CD4-positive, alpha-beta T cell (primary cell): ENCODE measurements at places on chromosomes 7 and 10.

GRCh38 chr7:95501261-95501832, 15.6 kb downstream of the ASB4 start:
- no peak for DNase-seq

GRCh38 chr7:23965296-23965695, 255.3 kb downstream of the STK31 start:
- no peak for DNase-seq

DNA sequence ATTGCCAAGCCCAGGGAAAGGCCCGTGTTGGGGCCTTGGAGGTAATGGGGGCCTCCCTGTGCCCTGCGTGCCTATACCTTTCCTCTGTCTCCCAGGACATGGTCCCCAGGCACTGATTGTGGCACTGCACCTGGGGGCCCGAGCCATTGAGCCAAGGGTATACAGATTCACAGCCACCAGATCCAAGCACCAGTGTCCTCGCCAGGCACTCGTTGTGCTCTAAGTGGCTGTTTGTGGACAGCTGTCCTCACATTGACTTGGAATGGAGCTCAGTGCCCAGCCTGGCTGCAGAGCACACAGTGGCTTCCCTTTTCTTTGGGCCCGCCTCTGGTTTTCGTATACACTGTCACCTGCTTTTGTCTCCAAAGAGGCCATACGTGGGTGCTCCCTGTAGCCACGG, 72.0 kb upstream of the BTBD16 start:
- DNase-seq: no peak

- no peak for DNase-seq
These were observed 104.6 kb upstream of the LSM8 start for GRCh38 chr7:118079369-118079768.

DNA sequence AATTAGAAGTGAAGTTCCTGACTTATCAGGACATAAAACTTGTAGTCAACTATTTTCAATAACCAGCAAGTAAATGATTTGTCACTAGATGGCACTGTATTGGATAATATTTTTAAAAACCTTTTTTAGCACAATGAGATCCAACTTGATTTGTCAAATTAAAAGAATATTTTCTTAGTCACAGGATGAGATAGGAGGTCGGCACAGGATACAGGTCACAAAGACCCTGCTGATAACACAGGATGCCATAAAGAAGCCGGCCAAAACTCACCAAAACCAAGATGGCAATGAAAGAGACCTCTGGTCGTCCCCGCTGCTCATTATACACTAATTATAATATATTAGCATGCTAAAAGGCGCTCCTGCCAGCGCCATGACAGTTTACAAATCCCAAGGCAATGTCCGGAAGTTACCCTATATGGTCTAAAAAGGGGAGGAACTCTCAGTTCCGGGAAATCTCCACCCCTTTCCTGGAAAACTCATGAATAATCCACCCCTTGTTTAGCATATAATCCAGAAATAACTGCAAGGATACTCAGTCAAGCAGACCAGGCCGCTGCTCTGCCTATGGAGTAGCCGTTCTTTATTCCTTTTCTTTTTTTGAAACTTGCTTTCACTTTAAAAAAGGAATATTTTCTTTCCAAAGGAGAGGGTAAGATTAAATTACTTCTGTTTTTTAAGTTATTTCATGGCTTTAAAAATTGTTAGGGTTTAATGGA, 255.7 kb upstream of the MKLN1 start:
- DNase-seq: no peak

DNA sequence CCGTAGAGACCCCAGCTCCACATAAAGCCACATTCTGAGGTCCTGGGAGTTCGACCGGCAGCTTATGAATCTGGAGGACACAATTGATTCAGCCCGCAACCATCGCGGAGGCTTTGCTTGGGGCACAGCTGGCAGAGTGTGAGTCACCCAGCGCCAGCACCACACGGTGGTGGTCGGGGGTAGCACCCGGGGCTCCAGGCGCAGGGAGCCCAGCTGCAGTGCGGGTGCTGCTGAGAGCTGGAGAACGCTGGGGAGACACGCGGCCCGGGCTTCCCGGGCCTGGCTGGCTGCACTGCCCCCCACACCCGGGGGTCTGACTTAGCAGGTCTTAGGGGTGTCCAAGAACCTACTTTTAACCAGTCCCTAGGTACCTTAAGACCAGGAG, 87.9 kb downstream of the PAXIP1 start:
- DNase-seq: no peak

- DNase-seq: no peak
These were observed 286.3 kb upstream of the CDC14C start for GRCh38 chr7:48638041-48638440.

GRCh38 chr7:80770061-80770460, 131.6 kb downstream of the CD36 start:
- DNase-seq: no peak

DNA sequence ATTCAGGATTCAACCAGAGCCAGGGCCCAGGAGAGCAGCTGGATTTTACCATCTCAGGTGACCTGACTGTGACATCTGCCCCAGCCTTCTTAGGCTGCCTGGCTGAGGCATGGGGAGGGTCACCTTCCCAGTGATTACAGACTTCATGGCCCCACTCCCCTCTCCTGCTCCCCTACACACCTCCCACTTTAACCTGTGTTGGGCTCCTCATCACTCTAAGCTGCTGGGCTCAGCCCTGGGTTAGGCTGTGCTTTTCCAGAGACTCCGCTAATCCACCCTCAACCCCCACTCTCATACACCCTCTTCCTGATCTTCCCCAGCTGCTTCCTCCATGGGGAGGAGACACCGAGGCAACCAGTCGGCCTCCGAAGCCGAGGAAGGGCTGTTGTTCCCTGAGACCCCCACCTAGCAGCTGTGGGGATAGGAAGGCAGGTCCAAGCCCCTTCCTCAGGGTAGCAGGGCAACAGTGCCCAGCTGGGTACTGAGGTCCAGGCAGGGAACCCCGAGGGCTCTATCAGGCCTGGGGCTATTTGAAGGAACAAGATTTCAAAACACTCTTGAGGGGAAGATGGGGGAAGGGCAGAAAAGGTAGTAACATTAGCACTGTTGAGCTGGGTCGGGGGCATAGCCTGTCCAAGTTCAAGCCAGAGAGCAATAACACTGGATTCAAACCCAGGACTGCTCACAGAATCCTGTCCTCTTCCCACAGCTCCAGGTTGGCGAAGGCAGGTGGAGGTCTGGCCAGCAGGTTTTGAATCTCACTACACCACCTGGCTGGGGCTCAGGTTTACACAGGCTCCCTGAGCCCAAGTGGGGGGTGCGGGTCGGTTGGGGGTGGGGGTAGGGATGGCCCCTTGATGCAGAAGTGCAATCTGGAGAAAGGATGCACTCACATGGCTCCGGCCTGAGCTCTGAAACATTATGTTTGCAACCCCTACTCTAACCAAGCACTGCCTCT, 1.8 kb downstream of the IMPDH1 start:
- DNase-seq: no peak

GRCh38 chr10:67912331-67912946, 28.0 kb downstream of the SIRT1 start:
- DNase-seq: no peak

- no peak for DNase-seq
These were observed 278.5 kb upstream of the KLF14 start for GRCh38 chr7:131012477-131013031.

DNA sequence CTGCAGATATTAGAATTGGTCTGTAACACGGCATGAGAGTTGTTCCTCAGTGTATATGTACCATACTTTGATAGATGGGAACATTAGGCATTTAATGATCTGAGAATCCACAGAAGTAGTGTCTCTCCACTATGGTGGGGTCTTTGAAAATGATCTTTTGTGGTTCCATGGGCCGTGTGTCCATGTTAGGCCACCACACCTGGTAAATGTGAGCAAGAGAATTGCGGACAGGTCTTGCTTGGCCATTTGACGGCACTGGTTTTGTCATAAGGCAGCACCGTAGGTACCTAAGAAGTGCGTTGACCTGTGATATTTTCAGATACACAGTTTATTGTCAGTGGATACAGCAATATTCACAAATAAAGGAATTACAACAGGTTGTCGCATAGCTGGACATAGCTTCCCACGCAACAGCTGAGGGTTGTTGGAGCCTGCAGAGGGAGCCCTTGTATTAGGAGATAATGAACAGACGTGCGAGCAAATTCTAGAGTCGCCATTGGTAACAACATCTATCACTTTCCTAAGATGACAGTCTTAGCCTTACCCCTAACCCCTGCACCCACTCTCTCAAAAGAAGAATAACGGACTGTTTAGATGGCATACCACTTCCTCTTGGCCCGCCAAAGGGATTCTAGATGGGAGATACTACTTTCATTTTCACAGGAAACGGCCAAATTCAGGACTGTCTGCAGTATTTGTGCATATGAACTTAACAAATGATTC, 111.4 kb downstream of the COL28A1 start:
- DNase-seq: peak; percentile 11

- DNase-seq: no peak
These were observed 37.2 kb downstream of the TMEM120A start for GRCh38 chr7:75957021-75957736.

- no peak for DNase-seq
These were observed 110.7 kb downstream of the CYTH3 start for GRCh38 chr7:6161463-6162330.

GRCh38 chr7:13563257-13563656, 426.2 kb downstream of the ETV1 start:
- DNase-seq: no peak

GRCh38 chr10:77687621-77688020, 50.0 kb upstream of the KCNMA1 start:
- DNase-seq: no peak

- DNase-seq: no peak
These were observed 9.3 kb downstream of the ADAP1 start for GRCh38 chr7:945147-945555.

DNA sequence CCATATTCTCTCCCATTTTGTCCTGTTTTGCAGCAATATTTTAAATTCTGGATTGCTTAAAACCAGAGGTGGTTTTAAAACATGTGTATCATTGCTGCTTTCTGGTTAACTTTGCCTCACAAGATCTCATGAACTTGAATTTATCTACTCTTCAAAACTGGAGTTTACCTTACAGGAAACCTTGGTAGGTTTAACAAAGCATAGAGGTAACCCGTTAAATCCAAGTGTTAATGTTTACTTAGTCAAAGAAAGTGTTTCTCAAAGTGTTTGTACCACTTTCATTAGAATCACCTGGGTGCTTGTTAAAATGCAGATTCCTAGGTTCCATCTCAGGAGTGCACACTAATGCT, 44.0 kb upstream of the VDAC2 start:
- no peak for DNase-seq

DNA sequence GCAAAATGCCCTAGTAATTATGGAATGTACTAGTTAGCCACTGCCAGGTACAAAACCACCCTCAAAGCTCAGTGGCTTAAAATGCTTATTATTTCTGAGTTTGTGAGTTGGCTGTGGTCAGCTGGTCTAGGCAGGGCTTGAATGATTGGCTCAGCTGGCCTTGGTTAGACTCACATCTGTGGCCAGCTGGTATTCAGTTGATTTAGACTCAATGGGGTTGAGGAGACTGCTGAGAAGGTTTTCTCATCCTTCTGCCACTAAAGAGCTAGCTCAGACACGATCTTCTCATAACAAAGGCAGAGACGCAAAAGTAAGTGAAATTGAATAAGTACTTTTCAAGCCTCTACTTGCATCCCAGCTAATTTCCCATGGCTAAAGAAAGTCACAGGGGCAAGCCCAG, 57.1 kb upstream of the CYP2C18 start:
- DNase-seq: no peak

DNA sequence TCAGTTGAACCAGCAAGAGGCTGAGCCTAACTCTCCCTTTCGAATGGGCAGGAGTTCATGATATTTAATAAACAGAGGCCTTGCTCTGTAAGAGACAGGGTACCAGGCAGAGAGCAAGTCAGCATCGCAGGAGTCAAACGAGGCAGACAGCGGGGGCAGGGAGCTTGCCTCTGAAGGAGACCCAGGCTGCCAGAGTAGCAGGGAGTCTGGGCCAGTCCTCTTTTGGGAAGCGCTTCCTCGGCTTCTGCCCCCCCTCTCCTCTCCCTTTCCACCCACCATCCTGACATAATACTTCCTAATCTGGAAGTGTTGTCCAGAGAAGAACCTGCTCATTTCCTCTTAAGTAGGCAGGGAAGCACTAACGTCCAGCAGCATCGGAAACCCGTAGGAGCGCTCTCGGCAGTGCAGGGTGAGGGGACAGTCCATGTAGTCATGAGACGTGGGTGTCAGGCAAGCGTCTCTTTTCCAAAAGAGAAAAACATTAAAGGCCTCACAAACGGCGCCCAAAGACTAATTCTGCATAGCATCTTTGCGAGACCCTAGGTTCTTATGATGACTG, 171.1 kb downstream of the EGFR start:
- no peak for DNase-seq

GRCh38 chr7:1235501-1236131, 2.9 kb downstream of the UNCX start:
- no peak for DNase-seq

DNA sequence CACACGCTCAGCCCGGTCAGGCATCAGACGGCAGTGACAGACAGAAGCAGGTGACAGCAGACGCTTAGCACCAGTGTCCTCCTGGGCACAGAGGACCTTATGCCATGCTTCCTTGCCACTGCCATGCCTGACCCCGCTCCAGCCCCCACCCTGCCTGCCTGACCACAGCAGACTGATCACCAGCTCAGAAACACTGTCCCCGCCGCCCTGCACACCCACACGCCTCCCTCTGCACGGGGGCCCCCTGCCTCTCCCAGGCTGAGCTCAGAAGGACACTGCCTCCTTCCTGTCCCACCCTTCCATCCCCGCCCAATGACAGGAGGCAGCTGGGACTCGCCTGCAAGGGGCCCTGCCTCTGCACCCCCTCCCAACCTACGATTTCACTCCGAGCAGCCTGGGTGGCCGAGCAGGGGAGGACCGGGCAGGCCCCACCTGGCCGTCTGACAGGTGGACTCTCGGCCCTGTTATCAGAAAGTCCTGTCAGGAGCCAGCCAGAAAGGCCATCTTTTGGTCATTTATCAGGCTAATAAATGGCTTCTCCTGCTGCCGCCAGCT, 183.4 kb downstream of the ELFN1 start:
- DNase-seq: no peak

GRCh38 chr10:17735166-17735941, 16.6 kb upstream of the TMEM236 start:
- DNase-seq: no peak

- DNase-seq: no peak
These were observed 29.4 kb downstream of the PHTF2 start for GRCh38 chr7:77827999-77828398.
